NCI-H1436 (cell line): ENCODE measurements at places on chromosomes 4 and X.

DNA sequence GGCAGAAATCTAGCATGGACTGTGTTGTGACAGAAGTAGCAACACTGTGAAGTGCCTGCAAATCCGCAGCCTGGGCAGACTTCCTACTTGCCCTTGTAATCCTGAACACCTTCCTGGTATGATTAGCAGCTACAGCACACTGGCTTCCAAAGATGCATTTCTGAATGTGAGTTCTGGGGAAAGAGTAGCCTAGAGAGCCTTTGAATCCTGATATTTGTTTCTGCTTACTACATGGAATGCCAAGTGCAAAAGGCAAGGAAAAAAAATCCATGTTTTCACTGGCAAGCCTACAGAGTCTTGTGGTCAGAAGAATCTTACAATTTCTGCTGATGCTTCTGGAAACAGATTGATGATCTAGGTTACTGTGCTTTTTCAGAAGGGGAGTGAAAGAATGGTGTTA lies 223.7 kb downstream of the COL25A1 start:
- DNase-seq = no peak

DNA sequence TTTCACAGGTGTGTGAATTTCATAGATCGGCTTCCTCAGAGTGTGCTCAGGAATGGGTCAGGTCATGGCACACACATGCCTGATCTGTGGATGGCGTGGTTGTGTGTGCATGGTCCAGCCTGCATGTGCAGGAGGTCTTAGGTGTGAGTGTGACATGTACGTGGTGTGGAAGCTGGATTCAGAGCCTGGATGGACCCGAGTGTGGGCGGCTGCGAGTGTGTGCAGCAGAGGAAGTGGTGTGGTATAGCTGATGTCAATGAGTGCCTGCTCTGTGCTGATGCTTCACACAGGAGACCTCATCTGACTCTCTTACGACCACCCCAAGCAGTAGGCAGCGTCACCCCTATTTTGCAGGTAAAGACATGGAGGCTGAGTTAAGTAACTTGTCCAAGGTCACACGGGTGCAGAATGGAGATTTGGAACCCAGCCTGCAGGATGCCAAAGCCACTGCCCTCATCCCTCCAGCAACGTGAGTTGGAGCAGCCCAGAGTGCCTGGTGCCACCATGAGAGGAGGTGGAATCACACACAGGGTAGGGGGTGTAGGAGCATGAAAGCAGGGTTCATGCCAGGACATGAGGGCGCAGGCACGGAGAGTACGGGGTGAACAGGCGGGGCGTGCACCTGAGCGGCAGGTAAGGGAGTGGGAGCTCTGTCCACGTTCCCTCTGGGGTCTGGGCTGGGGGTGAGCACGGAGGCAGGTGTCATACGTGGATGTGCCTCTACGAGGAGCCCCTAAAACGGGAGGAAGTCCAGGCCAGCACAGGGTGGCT lies 24.2 kb upstream of the C4orf50 start:
- no peak for DNase-seq

DNA sequence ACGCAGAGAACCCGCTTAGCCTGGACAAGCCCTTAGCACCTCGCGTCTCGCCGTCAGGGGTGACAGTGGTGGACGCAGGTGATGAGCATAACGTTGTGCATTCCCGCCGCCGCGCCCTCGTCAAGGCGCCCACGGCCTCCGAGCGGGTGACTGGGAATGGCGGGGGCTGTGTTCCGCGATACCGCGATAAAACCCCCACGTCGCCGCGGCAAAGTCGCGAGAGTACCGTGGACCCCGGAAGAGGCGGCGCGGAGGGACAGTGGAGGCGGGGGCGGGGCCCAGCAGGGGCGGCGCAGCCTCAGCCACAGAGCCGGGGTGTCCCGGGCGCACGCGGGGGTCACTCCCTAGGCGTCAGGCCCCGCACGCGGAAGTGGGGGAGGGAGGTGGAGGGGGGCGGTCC lies 53.8 kb downstream of the ZFYVE28 start:
- DNase-seq = no peak

DNA sequence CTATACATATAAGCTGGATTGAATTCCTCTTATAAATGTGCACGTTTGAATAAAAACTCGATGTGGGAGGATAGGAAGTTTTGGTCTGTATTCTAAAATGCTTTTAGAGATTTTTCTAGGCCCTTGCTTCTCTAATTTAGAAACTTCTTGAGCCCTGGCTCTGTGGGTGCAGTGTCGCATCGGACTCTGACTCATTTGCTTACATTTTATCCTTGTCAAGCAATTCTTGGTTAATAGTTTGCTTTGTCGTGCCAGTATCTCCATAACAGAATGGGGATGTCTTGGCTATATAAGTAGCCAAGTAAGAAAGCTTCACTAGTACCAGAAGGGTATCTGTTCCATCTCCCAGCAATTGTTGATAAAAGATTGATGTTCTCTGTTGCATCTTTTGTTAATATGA lies 10.7 kb downstream of the SGMS2 start:
- DNase-seq = no peak

- no peak for DNase-seq
Measured at GRCh38 chr4:185344743-185345538, 50.8 kb downstream of the LRP2BP start.

DNA sequence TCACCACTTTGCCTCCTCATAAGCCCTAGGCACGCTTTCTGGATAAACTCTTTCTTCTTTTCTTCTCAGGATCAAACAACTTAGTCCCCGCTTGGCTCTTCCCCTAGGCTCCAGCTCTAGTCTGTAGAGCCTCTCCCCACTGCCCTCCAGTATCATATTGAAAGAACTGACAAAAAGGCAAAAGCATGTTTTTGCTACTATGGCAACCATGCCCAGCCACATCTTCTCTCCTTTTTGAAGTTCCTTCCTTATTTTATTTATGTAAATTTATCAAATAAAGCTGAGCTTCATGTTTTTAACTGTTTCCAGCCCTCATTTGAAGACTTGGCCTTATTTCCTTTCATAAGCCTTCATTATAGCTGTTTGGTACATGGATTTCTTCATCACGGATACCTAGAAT lies 86.0 kb upstream of the LIMCH1 start:
- DNase-seq = no peak

GRCh38 chr4:79682161-79682560 lies 274.1 kb upstream of the GK2 start:
- DNase-seq = no peak

DNA sequence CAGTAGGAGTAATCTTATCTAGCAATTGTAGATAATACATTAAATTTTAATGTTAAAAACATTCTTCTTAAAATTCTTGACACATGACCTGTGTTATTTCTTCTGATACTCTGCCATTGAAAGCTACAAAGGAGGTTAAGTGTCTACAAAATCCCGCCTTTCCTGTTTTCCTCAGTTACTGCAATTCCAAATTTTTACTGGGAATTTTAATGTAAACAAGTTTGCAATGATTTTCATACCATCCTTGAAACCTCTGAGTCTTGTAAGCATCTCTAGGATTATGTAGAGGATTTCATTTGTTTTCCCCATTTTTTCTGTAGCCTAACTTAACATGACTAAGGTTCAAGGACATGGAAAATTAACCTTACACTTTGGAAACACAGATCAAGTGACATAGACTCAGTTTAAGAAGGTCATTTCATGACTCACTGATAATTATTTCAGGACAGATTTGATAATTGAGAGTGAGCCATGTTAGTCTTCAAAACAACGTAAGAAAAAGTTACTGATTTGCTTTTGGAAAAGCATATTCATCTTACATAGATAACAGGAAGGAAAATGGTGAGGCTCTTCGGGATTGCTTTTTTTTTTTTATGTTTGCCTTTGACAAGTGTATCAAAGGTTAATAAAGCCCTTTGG lies 39.6 kb upstream of the PDLIM5 start:
- no peak for DNase-seq

DNA sequence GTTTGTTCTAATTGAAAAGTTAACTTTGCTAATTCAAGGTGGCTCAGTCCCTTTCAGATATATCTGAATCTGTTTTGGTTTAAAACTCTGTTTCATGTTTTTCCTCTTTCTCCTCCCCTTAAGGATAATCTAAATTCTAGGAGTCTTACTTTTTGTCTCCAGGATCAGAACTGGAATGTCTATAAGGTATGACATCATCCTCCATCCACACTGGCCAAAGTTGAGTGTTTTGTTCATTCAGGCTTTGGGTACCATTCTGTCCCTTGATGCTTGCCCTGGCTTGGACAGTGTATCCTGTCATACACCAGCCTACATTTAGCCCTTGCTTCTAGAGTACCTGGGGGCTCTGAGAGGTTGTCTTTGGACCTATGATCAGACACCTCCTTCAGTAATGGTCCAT lies 56.8 kb upstream of the ANTXR2 start:
- DNase-seq = no peak

DNA sequence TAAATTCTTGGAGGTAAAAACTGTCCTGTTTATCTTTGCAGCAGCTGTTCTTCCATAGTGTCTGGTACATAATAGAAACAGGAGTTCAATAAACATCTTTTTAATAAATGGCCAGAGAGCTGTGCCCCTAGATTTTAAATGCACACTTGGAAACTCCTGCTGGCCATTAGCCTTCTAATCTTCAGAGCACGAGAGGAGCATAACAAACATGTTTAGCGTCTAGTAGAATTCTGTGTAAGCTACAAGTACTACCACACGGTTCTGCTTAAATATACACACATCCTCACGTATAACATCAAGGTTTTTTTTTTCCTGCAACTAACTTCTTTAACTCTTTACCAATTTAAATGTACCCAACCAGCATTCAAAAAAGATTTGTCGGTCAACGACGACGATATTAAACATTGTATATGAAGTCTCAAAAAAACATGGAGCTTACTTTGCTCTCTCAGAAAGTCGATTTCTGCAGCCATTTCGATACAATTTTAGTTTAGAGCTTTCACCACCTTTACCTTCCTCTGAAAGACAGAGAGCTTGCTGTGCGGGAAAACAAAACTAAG lies 628 bp downstream of the SCLT1 start:
- no peak for DNase-seq

- no peak for DNase-seq
Measured at GRCh38 chr4:23232987-23233386, 540.2 kb downstream of the GBA3 start.

- no peak for DNase-seq
Measured at GRCh38 chr4:94877973-94878372, 120.2 kb downstream of the BMPR1B start.

DNA sequence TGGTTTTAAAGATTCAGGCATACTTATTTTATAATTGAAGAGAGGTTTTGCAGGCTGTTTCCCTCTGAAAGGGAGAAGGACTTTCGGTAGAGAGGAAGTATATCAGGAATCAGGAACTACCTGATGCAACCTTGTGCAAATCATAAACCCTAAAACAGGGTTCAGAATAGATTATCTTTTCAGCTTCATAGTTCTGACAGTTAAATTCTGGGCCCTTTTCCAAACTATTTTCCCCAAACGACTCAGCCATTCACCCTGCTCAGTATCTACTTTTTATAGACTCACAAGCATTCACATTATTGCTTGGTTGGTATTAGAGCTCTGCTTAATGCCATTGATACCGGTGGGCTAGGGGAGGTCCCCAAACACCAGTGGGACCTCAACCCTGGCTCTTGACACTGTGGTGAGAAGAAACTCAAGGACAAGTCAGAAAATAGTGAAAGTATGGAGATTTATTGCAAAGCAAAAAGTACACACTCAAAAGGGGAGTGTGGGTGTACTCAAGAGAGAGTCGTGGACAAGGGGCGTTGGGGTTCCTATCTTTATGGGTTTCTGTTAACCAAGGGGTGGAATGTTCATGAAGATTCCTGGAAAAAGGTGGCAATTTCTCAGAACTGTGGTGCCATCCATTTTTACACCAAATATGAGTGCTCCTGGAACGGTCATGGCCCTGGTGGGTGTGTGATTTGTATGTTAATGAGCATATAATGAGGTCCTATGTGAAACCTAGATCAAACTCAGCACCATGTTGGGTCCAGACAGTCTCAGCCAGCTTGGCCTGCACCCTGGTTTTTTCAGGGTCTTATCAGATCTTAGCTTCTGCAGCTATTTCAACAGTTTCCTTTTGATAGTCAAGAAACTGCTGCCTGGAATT lies 238.3 kb downstream of the DCLK2 start:
- no peak for DNase-seq

DNA sequence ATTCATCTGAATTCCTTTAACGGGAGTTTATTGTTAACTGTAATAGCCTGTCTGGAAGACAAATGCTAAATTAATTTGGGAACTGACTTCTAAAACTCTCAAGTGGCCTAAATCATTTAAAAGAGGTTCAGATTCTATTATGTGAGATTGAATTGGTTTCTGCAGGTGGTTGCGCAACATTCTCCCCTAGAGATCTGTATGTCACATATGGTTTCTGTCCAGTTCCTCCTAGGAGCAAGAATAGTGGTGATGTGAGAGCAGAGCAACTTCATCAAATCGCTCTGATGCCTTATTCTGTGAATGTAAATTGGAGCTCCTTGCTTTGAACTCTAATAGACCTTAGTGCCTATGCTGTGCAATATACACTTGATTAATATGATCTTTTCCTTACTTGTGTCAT lies 144.6 kb upstream of the GPR101 start:
- DNase-seq = no peak

GRCh38 chrX:10750581-10750980 lies 130.2 kb upstream of the MID1 start:
- no peak for DNase-seq

GRCh38 chrX:131816551-131817136 lies 206.5 kb upstream of the STK26 start:
- DNase-seq = no peak

- no peak for DNase-seq
Measured at GRCh38 chrX:53621418-53621986, 65.0 kb downstream of the HUWE1 start.

DNA sequence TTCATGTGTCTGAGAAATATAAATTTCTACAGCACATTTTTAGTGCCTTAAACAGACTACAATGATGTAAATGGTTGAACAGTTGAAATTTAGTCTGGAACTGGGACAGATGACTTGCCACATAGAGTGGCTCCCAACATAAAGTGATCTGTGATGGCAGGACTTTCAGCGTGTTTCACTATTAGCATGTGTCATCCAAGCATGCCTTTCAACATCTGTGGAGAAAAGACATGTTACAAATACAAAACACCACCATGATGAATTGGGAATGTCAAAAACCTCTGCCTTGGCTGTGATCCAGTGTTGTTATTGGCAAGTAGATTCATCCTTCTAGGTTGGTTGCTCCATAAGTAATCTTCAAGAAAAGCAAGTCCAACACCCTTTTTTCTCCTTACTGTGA lies 348.7 kb downstream of the MAPK10 start:
- no peak for DNase-seq

DNA sequence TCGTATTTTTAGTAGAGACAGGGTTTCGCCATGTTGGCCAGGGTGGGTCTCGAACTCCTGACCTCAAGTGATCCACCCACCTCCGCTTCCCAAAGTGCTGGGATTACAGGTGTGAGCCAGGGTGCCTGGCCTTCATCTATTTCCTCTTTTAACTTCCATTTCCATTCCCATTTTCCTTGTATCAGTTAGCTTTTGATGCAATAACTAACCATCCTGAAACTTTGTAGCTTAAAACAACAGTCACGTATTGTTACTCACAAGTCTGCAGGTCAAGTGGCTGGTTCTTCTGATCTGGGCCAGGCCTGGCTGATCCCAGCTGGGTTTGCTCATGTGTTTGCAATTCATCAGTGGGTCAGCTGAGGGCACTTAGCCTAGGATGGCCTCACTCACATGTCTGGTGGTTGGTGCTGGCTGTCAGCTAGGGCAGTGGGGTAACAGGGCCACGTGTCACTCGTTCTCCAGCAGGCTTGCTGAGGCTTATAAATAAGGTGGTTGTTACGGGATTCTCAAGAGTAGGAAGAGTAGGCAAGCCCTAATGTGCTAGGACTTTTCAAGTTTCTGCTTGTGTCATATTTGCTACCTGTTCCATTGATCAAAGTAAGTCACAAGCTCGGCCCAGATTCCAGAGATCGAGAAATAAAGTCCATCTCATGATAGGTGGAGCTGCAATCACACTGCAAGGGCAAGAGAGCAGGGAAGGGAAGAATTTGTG lies 88.2 kb downstream of the SOWAHB start:
- no peak for DNase-seq
